ENCODE measurements at places on chromosomes 1 and 21.

DNA sequence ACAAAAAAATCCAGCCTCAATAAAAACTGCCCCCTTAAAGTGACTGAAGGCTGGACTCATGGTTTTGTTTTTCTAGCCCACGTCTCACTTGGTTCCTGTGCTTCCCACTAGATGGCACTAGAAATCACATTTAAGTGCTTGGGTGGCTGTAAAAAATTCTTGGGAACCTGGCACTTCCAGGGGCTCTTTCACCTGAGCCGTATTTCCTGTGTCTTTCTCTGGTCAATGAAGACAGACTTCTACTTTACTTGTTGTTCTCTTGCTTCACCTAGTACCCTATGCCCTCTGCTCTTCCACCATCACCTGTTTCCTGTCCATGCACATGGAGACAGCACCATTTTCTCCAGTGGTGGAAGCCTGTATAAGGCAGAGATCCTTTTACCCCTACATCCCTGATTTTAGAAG is 20.0 kb downstream of the METTL13 start:
- no peak for DNase-seq

GRCh38 chr1:9465640-9466039 is 73.6 kb upstream of the SLC25A33 start:
- DNase-seq: no peak

DNA sequence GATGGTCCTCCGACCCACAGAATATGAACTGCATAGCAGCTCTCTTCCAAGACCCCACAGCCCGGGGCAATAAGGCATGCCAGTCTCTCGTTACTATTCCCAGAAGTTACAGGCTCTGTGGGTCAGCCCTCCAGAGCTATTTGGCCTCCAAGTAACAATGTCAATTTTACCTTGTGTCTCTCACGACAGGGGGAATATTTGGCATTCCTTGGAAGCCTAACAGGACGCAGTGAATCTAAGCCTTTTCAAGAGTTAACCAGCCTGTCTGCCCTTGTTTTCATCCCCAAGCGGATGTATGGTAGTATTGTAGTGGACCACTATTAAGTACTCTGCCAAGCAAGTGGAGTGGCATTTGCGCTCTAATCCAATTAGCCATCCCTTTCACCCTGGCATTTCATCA is 24.4 kb upstream of the GNG4 start:
- DNase-seq: no peak

DNA sequence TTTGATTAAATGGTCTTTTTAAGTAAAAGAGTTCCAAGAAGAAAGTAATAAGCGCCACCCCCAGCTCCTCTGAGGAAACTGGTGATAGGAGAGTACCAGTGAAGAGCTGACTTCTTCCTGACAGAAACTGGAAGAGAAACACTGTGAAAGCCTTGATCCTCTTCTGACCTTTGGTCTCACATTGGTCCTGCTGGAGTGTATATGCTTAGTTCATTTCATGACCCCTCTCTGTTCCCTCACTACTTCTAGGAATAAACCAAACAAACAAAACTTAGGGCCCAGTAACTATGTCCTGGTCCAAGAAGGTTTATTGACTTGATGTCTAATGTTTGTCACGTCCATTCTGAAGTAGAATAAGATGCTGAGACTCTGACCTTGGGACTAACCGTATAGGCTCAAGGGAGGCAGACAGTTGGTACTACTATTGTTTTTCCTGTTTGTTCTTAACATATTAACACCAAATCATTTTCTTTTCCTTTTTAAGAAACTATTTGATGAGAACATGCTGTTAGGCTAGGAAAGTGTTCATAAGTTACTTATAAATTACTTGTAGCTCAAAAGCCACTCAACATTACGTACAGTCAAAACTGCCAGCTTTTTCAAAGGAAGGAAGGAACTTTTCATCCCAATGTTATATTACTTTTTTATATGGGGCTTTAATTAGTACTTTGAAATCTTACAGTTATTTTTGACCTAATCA is 57.9 kb downstream of the MIER1 start:
- DNase-seq: no peak

GRCh38 chr1:27816921-27817630 is 13.5 kb upstream of the PPP1R8 start:
- no peak for DNase-seq

DNA sequence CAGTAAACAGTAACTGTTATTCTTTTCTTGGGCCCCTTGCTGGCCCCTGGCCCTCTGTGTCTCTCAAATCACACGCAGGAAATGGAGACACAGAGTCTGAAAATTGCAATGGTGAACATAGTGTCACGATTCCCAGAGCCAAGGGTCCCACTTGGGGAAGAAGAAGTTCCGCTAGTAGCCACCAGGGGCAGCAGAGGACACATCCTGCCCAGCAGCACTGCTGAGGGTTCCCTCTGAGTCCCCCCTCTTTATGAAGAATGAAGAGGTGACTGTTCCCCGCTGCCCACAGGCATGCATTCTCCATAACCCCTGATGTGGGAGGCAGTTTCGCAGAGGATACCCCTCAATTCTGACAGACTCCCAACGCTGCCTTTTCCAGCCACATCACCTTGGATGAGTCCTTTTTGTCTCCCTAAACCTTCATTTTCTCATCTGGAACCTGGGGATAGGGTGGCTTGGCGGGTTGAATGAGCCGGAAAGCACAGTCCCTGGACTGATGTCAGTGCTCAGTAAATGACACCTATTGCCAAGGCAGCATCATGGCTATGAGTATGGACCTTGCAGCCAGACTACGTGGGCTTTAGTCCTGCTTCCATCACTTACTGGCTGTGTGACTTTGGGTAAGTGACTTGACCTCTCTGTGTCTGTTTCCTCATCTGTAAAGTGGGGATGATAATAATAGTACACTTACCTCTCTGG is 238.0 kb upstream of the TMEM51 start:
- DNase-seq: peak; percentile 11

DNA sequence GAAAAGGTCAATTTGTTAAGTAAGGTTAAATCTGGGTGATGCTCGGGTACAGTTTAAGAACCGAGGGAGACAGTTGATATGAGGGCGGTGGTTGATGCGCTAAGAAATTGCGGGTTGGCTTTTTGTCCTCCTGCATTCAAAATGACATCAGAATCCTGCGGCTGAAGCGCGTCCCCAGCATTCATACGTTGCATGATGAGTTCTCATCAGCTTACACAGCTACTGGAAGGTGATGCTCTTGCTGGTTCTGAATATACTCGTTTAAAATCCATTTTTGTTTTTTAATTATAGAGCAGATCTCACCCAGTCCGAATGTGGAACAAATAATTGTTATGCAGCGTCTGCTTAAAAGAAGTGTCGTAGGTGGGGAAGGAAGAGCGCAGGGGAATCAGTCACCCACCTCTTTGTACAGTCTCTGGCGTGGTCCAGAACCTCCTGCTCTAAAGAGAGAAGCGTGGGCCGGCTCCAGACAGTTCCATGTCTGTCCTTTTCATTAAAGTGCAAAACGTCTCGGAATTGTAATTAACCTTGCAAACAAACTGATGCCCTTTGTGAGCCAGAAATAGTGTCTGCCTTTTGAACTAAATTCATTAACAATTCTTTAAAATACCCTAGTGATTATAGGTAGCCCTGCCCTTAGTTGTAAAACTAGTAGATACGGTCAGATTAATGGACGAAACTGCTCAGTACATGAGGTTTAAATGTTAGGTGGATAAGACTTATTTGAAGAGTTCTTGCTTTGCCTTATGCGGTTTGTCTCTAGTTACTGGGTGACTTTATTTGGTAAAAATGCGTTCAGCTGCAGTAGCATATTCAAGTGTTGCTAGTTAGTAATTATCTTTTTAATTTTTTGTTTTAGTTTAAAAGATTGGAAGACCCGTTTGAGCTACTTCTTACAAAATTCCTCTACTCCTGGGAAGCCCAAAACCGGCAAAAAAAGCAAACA is 741 bp downstream of the RGS2 start:
- DNase-seq: no peak

- no peak for DNase-seq
These were observed 106.1 kb upstream of the RUNX3 start for GRCh38 chr1:25036117-25036546.

- peak; percentile 59 for DNase-seq
These were observed 6.9 kb upstream of the GPATCH4 start for GRCh38 chr1:156608036-156608674.

DNA sequence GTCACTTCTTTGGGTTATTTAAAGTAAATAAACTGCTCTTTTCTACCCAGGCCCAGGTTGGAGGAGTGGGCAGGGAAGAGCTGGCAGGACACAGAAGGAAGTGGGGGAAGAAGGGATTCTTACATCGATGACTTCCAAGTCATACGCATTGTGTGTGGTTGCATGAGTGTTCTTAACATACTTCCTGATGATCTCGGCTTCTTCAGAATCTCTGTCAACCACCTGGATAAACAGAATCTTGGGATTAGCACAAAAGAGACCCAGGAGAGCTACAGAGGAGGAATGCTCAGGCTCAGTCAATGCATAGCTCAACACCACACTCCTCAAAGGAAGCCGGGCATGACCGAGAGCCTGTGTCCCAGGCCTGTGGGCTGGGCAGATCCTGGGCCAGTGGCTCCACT is 42.1 kb downstream of the PARP1 start:
- no peak for DNase-seq

- peak; percentile 46 for DNase-seq
These were observed 3.5 kb upstream of the ARID1A start for GRCh38 chr1:26692211-26692792.

DNA sequence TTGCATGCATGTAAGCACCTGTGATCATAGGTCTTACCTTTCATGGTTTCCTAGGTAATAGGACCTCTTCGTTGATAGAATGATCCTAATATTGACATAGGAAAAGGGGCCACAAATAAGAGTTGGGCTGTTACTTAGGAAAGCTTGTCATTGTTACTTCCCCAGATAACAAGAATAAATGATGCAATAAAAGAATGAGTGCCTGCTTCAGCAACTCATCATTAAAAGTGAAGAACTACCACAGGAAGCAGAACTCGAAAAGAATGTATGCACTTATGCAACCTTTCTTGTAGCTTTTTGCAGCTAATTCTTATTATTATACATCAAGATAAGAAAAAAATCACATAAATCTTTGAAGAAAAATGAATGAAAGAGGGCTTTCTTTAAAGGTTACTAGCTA is 548.6 kb downstream of the LTN1 start:
- DNase-seq: no peak

DNA sequence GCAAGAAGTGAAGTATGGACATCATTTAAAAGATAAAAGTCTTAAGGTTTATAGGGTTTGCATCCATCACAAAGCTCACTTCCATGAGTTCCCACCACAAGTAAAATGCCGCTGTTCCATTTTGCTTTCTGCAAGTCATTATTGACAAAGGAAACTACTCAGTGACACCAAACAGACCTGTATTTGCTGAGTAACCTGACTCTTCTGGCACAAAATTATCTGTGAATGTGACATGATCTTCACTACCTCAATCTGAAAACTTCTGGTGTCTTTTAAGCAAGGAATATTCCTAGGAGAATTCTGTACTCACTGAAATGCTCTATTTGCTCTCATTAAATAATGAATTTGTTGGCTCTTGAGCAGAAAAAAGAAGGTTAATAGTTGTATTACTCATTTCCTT is 1077.4 kb upstream of the ADGRL4 start:
- DNase-seq: no peak

Data from activated CD4-positive, alpha-beta T cell treated with anti-CD3 and anti-CD28 coated beads, Interleukin-2, amount 50 U/mL, for 24 hours (primary cell).